NCI-H1930 (cell line): ENCODE measurements at places on chromosomes 2 and 18.

GRCh38 chr2:239482778-239483712, 82.2 kb upstream of the HDAC4 start:
- DNase-seq, result no peak

GRCh38 chr18:76443519-76444445, 51.3 kb downstream of the ZNF516 start:
- DNase-seq, result no peak

DNA sequence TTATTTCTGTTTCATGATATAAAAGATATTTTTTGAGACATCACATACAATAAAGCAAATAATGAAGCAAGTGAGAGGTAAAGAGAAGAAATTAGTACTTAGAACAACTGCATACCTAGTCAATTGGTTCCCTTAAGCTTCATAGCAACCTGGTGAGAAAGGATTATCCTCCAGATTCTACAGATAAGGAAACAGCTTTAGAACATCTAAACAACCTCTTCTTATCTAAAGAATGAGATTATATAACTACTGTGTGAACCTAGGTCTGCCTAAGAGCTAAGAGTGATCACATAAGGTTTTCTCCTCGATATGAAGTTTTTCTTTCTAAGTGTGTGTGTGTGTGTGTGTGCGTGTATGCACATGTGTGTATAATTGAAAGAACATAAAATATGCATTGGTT, 265.1 kb downstream of the NOL4 start:
- no peak for DNase-seq

DNA sequence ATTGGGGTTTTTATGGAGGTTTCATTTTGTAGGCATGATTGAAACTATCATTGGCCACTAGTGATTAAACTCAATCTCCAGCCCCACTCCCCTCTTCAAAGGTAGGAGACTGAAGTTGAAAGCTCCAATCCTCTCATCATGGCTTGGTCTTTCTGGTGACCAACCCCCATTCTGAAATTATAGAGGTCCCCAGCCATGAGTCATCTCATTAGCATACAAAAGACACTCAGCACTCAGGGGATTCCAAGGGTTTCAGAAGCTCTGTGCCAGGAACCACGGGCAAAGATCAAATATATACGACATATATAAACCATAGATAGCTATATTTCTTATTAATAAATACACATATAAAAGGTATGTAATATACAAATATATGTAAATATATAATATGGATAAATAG, 256.0 kb upstream of the POU3F3 start:
- DNase-seq, result no peak

DNA sequence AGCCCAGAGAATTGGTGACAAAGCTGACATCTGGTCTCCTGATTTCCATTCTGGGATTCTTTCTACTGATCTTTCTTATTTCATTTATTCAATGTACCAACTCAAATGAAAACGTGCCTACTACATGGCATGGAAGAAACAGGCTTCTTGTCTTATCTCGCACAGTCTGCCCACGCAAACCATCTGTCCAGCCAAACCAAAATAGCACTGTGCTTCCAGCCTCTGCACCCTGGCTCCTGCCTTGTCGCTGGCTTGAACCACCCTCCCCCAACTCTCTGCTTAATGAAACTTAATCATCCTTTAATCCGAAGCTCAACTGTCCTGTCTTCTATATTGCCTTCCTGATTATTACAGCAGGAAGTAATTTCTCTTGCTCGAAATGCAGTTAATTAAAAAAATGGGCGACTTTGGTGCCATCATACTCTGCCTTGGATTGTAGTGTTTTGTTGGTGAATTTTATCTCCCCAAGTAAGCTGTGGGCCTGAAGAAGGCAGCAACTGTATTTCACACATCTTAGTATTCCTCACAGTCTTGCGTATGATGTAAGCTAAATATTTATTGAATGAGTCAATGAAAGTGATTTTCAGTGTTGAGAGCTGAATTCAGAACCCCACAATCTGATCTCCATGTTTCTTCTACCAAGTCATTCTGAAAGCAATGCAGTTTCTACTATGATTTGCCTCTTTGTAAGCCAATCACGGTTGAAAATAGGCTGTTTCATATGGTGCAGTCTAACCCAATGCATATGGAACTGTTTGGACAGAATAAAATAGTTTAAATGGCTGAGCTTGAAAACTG, 190.8 kb downstream of the TMEM247 start:
- DNase-seq, result no peak

DNA sequence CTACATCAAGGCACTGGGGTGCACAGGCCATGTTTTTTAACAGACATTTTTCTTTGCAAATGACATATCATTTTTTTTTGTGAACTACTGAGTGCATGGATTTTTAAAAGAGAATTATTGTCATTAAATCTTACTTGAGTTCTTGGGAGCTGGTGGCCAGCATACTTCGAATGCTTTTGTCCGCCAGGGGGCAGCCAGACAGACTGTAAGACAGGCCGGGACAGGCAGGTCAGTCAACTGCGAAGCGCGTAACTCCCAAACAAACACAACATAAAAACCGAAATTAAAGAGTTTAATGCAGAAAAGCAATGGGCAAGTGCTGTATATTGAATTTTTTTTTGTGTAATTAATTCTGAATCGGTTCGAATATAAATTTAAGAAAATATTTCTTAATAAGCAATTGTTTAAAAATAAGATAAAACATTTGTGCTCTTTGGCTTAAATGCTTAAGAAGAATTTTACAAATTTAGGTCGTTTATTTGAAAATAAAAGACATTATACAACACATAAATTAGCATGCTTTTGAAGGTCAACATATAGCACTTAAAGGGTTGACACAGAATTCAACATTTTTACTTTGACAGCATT, 142.2 kb upstream of the PXDN start:
- DNase-seq, result no peak
